ENCODE measurements at places on chromosomes 3 and 15. TPM values are rescaled to one million over a fixed set of nuclear protein-coding genes. Genes with fewer than 3 reads are reported as not detected.

GRCh38 chr3:131020122-131020693 is 6.4 kb downstream of the ASTE1 start:
- DNase-seq, result peak; percentile 74

- DNase-seq, result no peak
These were observed 217.6 kb downstream of the SLCO3A1 start for GRCh38 chr15:92071045-92071634.

- no peak for DNase-seq
These were observed 148.9 kb upstream of the TSPAN3 start for GRCh38 chr15:77219841-77220240.

GRCh38 chr3:72892081-72892775 is 4.4 kb downstream of the GXYLT2 start:
- peak; percentile 89 for DNase-seq

DNA sequence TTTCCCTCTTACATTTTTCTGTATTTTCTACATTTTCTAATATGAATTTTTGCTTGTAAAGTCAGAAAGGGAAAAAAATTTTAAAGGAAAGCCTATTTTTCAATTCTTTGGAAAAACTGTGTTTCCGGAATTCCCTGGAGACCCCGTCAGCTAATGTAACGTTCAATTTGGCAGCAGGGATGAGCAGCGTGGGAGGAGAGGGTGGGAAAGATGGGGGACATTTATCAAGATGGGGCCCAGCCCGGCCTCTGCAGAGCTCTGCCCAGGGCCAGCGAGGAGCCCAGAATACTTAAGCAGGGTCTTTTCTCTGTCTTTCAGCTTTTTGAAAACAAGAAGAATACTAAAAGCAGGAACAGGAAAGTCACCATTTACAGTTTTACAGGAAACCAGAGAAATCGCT is 129.0 kb downstream of the LRRK1 start:
- no peak for DNase-seq

DNA sequence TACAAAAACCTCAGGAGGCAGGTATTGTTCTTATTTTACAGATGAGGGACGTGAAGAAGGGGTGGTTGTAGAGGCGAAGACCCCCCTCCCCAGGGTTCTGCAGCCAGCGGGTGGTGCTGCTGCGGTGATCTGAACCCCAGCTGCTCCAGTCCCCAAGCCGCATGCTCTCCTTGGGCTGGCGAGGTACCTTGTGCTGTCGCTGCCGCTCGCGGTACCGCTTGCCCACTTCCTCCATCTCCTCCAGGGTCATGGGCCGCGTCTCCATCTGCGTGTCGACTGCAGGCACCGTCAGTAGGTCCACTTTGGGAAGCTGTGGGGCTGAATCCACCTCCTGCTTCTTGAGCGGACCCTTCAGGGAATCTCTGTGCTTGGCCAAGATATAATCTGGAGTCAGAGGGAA is 17.5 kb downstream of the EFCAB12 start:
- DNase-seq, result no peak

DNA sequence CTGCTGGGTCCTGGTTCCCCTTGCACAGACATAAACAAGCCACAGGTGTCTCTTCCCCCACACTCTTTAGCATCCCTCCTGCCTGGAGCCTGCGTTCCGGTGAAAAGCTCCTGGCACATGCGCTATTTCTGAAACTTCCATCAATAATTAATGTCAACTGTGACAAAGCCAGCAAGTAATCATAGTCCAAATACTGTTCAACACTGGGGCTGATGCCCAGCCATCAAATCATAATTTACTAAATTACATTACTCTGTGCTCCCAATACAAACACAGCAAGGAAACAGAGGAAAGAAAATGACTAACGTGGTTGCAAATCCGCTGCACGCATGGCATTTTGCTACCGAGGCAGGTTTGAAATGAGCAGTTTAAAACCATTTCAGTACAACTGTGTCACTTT is 294.7 kb downstream of the ERC2 start:
- DNase-seq, result no peak

- DNase-seq, result no peak
These were observed 133.1 kb upstream of the LRRN1 start for GRCh38 chr3:3665961-3666640.

- peak; percentile 70 for DNase-seq
These were observed 1.1 kb downstream of the NFKBIZ start for GRCh38 chr3:101850246-101851051.

- no peak for DNase-seq
These were observed 92.3 kb downstream of the MAGI1 start for GRCh38 chr3:65946438-65946837.

DNA sequence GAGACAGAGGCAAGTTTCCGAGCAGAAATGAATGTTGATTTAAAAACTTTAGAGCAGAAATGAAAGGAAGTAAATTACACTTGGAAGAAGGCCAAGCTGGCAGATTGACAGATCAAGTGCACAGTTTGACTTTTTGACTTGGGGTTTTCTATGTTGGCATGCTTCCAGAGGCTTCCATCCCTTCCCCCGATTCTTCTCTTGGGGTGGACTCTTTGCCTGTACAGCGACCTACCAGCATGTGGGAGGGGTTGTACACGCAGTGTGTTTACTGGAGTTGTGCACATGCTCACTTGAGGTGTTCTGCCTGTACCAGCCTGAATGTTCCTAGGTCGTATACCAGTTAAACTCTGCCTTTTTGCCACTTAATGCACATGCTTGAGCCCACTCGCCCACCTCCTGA is 701.5 kb upstream of the GBE1 start:
- no peak for DNase-seq

DNA sequence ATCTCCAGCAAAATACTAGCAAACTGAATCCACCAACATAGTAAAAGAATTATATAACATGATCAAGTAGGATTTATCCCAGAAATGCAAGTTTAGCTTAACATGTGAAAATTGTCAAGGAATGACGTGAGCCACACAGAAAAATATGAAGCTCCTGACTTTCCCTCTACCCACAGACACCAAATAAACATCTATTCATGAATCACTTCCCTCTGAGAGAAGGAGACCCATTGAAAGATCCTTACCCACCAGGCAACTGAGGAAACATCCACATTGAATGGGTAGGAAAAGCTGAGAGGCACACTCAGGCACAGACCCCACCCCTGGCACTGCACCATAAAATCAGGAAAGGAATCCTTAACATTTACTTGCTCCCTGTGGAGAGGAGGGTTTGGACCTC is 102.2 kb upstream of the MANF start:
- peak; percentile 32 for DNase-seq

DNA sequence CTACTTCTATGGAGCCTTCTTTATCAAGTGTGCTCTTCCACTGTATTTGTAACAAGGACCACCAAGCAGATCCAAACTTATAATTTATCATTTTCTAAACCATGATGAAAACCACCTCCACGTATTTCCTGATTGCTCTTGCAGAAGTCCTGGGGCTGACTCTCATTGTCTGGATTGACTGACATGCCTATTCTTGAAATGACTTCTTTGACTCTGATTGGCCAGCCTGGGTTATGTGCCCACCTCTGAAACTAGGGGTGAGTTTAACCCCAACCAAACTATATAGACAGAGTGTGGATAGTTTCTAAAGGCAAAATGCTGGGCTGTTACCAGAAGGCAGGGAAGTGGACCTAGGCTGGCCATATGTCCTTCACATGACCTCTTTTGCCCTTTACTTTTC is 12.7 kb downstream of the TMPRSS7 start:
- no peak for DNase-seq

- peak; percentile 75 for DNase-seq
These were observed 36.9 kb downstream of the RFTN1 start for GRCh38 chr3:16476636-16477035.

DNA sequence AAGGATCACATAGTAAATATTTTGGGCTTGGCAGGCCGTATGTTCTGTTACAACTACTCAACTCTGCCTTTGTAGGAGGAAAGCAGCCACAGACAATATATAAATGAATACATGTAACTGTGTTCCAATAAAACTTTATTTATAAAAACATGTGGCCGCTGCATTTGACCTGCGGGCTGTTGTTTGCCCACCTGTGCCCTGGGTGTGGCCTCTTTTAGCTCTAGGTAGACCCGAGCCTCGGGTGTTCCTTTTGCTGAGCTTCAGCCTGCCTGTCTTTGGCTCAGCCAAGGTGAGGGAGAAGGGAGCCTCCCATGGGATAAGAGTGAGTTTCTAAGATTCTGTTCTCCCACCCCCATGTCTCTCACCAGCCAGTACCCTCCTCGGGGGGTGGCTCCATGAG is 5.6 kb downstream of the FAM3D start:
- DNase-seq, result no peak

DNA sequence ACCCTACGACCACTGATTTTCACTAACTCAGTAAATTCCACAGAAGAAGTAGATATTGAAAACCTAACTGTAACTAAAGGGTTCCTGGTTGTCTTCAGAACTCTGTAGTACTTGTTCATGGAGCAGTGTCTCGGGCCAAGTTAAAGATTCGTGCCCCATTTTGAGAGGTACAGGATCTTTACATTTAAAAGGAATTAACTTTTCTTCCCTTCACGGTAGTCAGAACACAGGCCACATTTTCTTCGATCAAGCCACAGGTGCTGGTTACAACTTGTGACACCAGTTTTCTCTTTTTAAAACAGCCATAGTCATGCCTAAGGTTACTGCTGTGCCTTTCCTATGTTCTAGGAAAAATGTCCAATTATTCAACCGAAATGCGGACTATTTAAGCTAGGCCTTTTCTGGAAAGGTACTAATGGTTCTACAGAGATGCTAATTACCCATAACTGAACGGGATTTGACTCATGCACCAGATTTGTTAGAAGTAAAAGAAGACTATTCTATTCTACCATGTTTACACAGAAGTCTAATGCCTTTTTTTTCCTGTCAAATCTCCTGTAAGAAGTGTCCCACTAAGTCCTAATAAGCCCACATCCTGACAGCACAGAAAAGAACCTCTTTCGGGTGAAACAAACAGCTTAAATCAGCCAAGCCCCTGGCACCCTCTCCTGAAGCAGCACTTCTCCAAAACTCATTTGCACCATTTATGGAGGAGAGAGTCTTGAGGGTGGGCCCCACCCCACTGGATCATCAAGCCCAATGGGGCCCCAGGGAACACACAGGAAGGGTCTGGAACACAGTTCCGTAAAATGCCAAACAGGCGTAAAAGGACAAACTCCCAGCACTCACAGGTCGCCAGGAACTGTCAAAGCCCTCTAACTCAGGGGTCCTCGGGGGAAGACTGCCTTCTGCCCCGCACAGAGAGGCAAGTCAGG is 1.9 kb downstream of the LRIG1 start:
- no peak for DNase-seq

DNA sequence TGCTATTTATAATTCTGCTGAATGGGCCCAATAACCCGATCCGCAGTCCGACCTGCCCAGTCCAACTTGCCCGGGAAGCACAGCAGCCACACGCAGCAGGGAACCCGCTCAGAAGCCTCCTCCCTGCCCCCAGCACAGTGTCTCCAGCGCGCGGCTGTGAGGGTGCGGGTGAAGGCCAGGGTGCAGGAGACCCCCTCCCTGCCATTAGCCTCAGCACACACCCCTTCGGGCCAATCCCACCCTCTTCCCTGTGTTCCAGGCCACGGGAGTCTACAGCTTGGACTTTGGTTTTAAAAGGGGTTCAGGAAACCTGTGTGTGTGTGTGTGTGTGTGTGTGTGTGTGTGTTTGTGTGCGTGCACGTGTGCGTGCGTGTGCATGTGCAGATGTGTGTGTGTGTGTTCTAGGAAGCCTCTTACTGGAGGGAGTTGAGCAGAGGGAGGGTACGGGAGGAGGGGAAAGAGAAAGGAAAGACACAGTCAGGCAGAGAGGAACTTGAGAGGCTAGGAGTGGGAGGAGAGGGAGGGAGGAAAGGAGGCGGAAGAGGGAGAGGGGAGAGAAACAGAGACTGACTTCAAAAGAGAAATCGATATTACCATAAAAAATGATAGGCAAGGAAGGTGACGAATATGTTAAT is 34.2 kb downstream of the ATP2B2 start:
- no peak for DNase-seq

- peak; percentile 93 for DNase-seq
These were observed 1.2 kb downstream of the RAB43 start for GRCh38 chr3:129120254-129121004.

- no peak for DNase-seq
These were observed 10.9 kb upstream of the RTP1 start for GRCh38 chr3:187186375-187186774.

DNA sequence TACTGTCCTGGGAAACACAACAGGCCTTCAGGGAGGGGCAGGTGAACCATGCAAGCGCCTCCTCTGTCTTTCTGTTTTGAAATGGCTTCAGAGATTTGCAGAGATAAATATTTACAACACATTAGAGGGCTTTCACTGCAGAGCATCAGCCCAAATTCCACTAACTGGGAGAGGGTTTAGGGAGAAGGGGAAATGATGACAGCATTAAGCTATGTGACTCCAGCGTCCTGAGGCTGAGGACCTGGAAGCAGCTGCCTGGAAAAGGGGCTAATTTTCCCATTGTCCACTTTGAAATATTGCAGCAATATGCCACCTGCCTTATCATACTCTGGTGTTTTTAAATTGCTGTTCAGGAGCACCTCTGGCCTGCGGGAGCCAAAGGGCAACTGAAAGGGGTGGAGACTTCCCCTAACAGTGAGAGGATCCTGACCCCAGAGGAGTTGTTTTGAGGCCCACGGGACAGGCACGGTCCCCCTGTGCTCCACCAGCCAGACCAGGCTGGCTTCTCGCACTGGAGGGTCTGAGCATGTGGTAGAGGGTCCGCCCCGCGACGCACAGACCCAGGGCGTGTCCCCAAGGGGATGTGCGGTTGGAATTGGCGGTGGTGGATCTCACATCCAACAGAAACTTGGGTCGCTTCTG is 110.6 kb downstream of the XXYLT1 start:
- peak; percentile 36 for DNase-seq

DNA sequence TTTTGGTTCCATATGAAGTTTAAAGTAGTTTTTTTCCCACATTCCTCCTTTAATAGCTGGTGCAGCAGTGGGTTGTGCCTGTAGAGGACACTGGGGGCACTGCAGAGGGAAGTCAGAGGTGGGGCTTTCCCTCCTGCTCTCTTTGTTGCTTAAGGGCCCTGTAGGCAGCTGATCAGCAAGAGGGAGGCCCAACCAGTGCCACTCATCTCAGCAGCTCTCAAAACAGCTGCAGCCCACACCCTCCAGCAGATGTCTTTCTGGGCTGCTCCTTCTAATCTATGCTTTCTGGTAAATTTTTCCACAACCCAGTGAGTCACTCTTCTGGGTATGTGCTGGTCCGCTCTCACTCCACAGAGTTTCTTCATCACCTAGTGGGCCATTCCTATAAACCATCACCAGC is 263.8 kb downstream of the FEZF2 start:
- peak; percentile 99 for DNase-seq

Gene ACAN
- under 0.01 TPM for total RNA-seq

Gene PLSCR5
- total RNA-seq, result not detected

Gene FAM81A
- total RNA-seq, result 0.06 TPM

Gene PATL2
- total RNA-seq, result 0.57 TPM

Gene MORC1
- total RNA-seq, result not detected

Gene GP9
- not detected for total RNA-seq
